ENCODE measurements at places on chromosomes 6 and 20. TPM values are rescaled to one million over a fixed set of nuclear protein-coding genes. Genes with fewer than 3 reads are reported as not detected.

DNA sequence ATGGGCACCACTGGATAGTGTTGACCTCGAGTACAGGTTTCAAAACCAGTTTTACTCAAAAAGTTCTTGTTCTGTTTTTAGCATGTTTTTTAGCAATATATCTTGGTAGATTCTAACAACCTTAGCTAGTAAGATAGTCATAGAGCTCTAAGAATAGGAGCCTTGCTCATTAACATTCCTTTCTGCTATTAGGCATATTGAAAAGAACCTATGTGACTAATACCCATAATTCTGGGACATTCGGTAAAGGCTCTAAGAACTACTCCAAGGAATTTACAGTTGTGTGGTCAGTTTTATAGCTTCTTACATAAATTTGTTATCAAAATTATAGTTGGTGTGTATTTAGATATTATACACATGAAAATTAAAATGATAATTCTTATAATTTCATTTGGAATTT, 11.6 kb downstream of the SLC9A8 start:
- DNase-seq = no peak

GRCh38 chr20:53080969-53081871, 109.1 kb downstream of the TSHZ2 start:
- DNase-seq = no peak

- DNase-seq = no peak
These were observed 43.9 kb downstream of the TNFAIP3 start for GRCh38 chr6:137910843-137911456.

DIDO1 gene
- 48.4 TPM for total RNA-seq

DNA sequence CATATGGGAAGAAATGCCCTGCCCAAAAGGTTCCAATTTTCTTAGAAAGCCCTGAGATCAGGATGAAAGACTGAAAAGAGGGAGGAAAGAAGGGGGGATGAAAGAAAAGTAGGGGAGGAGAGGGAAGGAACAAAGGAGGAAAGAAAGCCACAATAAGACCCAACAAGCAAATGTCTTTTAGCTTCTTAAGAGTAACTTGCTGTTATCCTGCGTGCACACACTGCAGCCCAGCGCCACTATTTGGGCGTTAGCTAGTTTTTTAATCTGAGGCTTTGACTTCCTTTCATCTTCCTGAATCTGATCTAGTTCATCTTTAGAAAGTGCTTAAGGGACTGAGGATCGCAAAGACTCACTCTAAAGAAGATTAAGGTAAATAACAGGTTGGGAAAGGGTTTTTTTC, 77.4 kb upstream of the HDDC2 start:
- no peak for DNase-seq

DNA sequence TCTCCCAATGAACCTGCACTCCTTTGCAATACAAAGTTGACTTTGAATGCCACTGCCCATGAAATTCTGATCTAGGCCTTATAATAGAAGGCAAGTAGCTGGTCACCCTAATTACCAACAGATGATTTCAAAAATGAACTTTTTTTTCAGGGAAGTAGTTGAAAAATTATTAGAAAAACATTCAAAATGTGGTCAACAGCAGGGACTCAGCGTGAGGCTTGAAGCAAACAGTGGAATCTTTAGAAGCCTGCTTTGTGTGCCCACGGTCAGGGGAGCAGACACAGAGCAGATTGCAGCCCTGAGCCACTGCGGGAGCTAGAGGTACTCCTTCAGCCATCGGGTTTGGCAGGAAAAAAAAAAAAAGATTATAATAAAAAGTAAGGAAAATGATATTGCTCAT, 87.1 kb upstream of the HEY2 start:
- no peak for DNase-seq

- no peak for DNase-seq
These were observed 22.6 kb downstream of the SIRPA start for GRCh38 chr20:1917786-1918185.

DNA sequence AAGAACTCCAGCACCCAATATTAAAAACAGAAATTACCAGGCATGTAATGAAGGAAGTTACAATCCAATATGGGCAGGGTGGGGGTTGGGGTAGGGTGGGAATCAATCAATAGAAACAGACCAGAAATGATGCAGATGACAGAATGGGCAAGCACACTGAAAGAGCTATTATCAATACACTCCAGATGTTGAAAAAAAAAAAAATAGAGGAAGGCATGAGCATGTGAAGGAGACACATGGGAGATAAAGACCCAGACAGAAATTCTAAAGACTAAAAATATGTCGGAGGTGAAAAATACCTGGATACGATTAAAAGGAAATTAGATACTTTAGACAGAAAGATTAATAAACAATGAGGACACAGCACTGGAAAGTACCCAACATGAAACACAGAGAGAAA, 19.1 kb upstream of the ZC3H12D start:
- DNase-seq = no peak

PGBD1 gene
- total RNA-seq = 7.7 TPM

DNA sequence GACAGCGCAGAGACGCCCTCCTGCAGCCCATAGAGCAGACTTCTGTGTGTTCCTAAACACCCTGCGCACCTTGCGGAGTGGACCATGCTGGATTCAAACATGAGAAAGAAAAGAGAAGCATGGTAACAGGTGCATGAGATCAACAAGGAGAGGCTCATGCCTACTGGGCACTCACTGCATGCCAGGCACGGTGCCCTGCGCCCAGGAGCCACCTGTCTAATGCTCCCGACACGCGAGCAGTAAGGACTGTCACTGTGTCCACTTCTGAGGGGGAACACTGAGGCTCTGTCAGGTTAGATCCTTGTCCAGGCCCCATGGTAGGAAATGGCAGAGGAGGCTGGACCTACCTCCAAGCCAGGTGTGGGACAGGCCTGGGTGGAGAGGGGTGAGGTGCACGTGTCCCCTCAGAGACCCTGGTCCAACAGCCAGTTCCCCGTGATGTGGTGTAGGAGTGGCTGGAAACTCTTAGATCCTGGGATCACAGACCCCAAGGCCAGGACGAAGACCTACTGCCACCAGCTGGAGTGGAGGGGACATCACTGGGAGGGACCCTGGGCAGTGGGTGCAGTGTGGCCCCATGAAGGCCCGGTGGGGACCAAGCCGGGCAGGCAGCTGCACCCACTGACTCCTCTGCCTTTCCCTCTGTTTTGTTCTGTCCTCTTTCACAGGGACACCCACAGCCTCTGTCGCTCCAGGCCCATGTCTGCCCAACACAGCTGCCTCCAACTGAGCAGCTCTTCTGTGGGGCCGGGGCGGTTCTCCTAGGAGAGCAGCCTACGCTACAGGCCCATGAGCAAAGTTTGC, 29.5 kb downstream of the ZBP1 start:
- no peak for DNase-seq

GRCh38 chr20:50462093-50462690, 48.0 kb upstream of the PTPN1 start:
- peak; percentile 69 for DNase-seq

LRP11 gene
- 74.1 TPM for total RNA-seq

DNA sequence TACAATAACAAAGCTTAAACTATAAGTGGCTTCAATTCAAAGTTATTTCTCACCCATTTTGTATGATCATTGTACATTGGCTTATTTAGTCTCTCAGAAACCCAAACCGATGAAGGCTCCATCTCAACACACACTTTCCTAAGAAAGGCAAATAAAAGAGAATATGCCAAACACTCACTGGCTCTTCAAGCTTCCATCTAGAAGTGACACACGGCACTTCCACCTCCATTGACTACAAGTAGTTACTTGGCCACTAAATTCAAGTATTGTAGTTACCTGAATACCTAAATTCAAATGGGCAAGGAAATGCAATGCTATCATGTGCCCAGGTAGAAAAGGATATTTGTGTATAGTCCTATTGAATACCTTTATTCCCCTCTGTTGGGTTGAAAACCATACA, 170.6 kb downstream of the OGFRL1 start:
- DNase-seq = no peak

HMGCLL1 gene
- not detected for total RNA-seq

GRCh38 chr6:2132416-2132815, 113.0 kb downstream of the GMDS start:
- DNase-seq = peak; percentile 37

DNA sequence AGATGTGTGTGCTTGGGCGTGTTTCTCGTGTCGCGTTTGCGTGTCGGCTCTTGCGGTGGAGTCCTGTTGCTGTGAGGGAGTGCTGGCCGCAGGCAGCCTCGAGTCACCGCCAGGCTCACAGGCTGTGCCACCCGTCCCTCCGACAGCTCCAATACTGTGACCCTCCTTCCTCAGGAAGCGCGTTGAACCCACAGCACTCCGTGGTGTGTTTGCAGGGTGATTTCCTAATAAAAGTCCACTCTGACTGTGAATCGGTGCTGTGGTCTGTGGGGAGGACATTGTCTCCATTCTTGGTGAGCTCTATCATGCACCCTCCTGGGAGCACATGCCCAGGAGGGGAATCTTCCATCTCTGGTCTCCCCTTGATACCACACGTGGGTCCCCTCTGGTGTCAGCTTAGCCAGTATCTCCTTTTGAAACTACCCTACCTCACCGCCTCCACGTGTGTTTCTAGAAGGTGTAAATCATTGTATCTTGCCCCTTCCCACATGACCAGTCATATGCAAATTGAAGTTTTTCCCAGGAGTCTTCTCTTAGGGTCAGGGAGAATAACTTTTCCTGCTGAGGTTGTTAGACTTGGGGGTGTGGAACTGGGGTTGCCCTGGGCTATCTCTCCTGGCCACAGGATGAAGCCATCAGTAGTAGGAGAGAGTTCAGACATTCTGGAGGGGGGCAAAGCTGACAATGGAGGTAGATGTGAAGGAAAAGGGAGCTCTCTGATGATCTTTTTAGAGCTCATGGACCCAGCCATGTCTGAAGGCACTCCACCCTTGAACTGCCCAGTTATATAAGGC, 13.3 kb upstream of the PCMTD2 start:
- no peak for DNase-seq

GRCh38 chr20:6044115-6044514, 9.7 kb downstream of the LRRN4 start:
- no peak for DNase-seq

DNA sequence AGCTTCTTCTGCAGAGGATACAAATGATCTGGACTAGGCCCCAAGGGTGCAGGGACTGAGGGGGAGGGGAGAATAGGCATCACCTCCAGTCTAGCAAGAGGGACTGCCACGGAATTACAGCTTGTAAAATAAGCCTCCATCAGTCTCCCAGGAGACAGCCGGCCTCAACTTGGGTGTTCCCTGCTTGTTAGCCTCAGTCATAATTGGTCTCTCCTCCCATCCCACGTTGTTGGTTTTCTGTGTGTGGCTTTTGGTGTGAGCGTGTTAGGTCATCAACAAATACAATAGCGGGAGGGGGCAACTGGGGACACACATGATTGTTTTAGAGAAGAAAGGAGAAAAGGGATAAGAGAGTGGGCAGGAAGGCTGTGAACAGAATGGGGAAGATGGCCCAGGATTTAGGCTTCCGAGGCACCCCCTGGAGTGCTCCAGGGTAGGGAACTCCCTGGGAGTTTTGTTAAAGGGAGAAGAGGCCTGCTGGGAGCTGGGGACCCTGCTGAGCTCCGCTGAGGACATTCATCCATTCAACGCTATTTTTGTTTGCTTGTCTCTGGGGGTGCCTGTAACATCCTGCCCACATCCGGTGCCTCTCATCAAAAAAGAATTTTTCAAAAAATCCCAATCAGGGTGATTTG, 9.2 kb downstream of the FOXA2 start:
- DNase-seq = no peak

GRCh38 chr20:37868851-37869333, 34.0 kb upstream of the VSTM2L start:
- DNase-seq = no peak

SYNGAP1 gene
- 7.6 TPM for total RNA-seq

- DNase-seq = no peak
These were observed 37.1 kb downstream of the KIF25 start for GRCh38 chr6:168034537-168034936.

DNA sequence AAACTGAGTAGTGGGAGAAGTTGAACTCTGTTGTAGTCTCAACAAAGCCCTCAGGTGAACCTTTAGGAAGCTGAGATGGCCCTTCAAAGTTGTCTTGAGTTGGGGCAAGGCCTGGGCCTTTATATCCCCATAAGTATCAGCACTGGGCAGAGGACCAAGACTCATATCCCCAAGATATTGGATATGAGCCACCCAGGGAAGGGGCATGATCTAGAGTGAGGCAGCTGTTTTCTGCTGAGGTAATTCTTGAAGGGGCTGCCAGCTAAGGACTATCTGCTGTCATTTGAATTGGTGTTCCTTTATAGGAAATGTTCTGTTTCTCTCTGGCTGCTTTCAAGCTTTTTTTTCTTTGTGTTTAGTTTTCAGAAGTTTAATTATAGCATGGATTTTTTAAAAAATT, 140.7 kb upstream of the FLRT3 start:
- DNase-seq = no peak

MLN gene
- not detected for total RNA-seq

DNA sequence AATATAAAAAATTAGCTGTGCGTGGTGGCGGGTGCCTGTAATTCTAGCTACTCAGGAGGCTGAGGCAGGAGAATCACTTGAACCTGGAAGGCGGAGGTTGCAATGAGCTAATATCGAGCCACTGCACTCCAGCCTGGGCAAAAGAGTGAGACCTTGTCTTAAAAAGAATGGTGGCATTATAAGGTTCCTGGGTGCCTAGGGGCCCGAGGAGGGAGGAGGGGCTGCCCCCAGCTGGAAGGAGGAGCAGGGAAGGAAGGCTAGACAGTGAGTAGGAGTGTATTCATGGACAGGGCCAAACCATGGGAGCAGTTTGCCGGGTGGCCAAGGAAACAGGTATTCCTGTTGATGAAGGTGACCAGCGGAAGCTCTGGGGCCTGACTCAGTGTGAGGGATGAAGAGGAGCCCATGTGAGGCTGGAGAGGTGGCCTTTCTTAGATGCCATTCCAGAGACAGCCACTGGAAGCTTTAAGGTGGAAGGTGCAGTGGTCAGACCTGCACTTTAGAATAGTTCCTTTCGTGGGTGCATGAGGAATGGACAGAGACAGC, 24.2 kb downstream of the MANBAL start:
- no peak for DNase-seq

- DNase-seq = no peak
These were observed 131.1 kb downstream of the VEGFA start for GRCh38 chr6:43900916-43901732.

PLTP gene
- total RNA-seq = 66.9 TPM

RALGAPA2 gene
- total RNA-seq = 10.8 TPM

GRCh38 chr20:57716901-57717300, 7.1 kb upstream of the PMEPA1 start:
- no peak for DNase-seq

GRCh38 chr6:105954148-105954547, 132.0 kb upstream of the PRDM1 start:
- DNase-seq = no peak

DNA sequence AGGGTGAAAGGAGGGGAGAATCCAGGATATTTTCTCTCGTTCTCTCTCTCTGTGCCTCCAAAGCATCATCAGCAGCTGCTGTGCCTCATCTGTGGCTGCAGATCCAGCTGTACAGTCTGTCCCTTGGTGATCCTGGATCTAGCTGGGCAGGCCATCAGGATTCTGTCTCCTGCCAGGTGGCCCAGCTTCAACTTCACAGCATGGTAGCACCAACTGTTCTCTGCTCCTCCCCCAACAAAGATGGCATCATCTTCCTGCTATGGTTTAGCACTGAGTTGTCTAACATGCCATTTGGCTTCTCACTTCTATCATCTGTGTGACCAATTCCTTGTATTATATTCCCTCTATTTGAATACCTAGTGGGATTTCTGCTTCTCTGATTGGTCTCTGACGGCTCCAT, 28.6 kb upstream of the ARFGEF2 start:
- DNase-seq = no peak

All from fibroblast of the aortic adventitia (primary cell).